ENCODE measurements at places on chromosomes 12 and 14.

- no peak for DNase-seq
These were observed 343.9 kb downstream of the CCER1 start for GRCh38 chr12:90611048-90611447.

DNA sequence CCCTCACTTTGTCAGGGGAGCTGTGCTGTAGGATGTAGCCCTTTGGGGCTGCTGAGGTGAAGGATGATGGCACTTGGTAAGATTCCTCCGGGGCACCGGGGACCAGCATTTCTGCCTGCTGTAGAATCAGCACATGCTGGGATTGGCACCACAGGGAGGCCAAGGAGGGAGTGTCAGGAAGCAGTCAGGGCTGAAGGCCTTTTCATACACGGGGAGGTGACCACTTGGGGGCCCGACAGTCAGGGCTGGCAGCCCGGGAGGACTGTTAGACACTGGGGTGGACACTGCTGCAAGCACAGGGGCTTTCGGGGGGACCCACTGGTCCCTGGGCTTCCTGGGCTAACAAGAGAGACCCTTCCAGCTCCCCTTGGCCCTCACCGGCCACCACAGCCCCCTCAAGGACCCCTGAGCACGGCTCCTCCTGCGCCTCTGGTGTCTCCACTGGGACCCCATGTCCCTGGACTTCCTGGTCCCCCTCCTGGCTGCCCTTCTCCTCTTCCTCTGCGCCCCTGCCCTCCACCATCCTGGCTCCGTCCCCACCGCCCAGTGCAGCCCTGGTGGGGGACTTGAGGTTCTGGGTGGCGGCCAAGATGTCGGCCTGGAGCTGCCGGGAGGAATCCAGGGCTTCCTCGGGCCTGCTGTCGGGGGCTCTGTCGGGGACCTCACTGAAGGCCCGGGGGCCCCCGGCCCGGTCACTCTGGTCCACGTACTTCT is 6.5 kb downstream of the TMEM119 start:
- no peak for DNase-seq

DNA sequence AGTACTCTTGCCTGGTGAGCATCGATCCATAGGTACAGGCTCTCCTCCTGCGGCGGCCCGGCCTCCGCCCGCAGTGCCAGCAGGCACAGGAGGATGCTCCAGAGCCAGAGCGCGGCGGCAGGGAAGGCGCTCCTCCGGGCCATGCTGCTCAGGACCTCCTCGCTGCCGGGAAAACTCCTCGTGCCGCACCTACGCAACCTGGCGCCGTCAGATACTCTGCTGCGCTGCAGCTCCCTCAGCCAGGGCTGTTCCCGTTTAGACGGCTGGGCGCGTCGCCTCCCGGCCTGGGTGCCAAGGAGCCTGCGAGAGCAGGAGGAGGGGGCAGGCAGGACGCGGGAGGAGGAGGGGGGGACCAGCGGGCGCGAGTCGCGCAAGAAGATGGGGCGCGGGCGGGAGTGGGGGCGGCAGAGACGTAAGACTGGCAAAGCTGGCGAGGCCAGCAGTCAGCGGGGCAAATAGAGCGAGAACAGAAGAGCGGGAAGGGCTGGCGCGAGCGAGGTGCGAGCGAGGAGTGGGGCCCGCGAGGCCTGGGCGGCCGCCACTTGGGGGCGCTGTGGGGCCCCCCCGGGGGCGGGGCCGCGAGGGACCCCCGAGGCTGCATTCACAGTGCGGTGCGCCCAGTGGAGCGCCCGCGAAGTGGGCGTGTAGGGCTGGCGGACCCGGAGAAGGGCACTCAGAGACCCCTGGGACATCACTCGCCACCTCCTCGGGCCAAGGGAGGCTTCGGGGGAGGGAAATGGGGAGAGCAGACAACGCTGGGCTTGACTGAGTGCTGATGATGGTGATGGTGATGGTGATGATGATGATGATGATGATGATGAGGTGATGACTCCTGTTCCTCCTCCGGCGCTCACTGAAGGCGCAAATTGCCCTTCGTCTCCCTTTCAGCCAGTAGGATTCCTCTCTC is at the start of gene WIF1:
TSS of gene WIF1 (minus strand) at position 257 of the 907 bp plus-strand sequence. CDS start at position 143, 114 bp downstream.
- peak; percentile 32 for DNase-seq

DNA sequence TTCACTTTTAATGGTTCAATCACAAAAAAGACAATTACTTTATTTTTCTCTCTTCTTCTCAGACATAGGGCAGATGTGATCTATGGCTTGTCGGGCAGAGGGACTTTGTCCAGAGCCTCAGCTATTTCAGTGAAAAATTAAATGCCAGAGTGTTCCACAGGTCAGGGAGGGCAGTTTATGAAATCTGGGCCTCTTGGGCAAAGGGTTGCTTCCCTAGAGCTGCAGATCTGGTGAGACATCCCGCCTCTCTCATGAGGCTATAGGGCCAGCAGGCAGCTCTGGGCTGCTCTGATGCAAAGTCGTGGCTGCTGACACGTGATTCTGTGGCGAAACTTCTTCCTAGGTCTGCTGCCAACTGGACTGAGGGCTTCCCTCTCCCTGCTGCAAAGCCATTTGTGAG is 6.0 kb downstream of the CLMN start:
- DNase-seq, result no peak

- no peak for DNase-seq
These were observed 39.8 kb upstream of the DIO3 start for GRCh38 chr14:101521473-101521915.

DNA sequence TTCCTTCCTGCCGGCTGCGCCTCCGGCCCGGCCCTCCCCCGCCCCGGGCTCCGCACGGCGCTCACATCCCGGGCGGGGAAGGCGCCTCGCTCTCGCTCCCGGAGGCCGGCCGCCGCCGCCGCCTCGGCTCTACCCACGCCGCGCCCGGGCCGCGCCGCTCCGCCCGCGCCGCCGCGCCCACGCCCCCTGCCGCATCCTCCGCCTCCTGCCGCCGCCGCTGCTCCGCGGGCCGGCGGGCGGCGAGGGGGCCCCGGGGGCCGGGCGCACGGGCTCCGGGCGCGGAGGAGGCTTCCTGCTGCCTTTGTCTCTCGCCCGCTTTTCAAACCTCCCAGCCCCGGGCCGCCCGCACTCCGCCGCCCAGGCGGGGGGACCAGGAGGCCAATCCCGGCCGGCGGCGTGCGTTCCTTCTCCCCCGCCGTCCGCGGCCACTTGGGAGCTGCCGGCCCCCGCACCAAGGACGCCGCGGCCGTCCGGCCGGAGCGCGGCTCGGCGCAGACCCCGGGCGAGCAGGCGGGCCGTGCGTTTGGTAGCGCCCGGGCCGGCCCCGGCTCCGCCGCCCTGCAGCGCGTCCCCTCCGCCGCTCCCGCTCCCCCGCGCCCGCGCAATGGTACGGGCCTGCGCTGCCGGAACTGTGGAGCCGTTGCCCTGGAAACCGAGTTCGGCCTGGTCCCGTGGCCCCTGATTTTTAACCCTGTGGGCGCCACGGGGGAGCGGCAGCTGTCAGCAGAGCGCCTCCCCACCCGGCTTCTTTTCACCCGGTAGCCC is at the start of gene FBXL14:
TSS of gene FBXL14 (minus strand) at position 321 of the 765 bp plus-strand sequence. CDS start 515 bp downstream, outside the sequence.
- peak; percentile 88 for DNase-seq

DNA sequence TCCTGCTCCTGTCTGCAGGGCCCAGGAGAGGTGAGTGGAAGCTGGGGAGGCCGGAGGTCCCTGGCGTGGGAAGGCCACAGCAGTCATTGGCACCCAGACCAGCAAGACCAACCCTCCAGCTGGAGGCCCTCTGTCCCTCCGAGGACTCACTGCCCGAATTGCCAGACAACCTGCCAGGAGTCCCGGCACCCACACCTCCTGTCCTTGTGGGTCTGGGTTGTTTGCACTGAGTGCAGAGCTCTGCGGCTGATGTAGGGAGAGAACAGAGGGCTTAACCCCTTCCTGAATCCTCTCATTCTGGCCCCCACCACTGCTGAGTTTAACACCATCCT is 204.9 kb downstream of the KIF26A start:
- no peak for DNase-seq

- DNase-seq, result no peak
These were observed 178.0 kb downstream of the DACT1 start for GRCh38 chr14:58815794-58816193.

DNA sequence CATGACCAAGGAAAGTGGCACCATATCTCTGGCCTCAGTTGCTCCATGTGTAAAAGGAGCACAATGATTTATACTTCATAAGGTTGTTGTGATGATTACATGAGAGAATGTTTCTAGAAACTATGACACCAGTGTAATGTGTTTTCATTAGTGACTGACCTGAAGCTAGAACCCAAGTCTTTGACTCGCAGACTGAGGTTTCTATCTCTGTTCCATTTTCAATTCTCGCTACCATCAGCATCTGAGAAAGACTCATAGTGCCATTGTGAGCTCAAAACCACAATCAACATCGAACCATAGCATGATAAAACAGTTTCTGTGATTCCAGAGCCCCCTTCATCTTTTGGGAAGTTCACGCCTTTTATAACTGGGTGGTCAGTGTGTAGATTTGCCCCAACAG is 53.8 kb downstream of the STAB2 start:
- no peak for DNase-seq

- no peak for DNase-seq
These were observed 70.0 kb upstream of the BMP4 start for GRCh38 chr14:54026671-54027070.

- no peak for DNase-seq
These were observed 20.1 kb downstream of the TMEM63C start for GRCh38 chr14:77201696-77202095.

DNA sequence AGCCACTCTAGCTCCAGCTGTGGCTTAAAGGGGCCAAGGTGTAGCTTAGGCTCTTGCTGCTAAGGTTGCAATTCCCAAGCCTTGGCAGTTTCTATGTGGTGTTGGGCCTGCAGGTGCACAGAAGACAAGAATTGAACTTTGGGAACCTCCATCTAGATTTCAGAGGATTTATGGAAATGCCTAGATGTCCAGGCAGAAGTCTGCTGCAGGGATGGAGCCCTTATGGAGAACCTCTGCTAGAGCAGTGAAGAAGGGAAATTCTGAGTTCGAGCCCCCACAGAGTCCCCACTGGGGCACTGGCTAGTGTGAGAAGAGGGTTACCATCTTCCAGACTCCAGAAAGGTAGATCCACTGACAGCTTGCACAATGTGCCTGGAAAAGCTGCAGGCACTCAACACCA is 694.7 kb downstream of the SLC16A7 start:
- DNase-seq, result no peak

DNA sequence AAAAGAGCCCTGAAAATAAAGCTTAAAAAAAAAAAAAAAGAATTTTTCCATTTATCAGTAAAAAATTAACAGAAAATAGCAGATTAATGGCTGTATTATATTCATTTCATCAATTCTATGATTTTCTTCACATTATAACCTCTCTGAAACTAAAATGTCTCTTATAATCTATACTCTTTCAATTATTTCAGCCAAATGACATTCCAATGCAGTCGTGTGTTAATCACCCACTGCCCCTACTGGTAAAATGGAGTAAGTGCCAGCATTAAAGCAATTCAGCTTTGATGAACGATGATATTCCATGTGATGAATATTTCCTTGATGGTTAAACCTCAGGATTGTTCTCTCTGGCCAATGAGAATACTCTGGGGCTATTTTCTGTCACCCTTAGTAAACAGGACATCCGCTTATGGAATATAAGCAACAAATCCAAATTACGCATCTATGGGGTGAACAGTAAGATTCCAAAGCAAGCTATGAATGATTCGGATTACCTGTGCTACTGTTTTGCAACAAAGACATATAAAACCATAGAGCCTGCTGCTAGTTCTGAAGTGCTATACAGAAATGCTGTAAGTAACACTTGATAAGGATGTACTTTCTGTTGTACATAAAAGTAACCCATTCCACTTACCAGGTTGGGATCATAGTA is 20.3 kb upstream of the SYCP3 start:
- no peak for DNase-seq

DNA sequence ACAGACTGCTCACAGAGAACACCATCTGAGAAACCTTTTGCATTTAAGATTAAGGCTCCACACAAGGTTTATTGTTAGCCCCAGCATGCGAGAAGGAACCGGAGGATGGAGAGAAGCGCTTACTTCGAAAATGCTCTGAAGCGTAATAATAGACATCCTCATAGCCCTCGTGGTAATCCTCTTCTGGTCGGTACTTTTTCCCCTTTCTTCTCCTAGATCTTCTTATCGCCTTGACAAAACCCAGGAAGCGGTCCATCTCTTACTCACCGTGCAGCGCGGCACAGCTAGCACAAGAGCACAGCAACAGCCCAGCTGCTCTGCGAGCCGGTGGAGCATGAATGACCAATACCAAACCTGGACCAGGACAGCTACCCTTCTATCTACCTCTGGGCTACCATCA is 125.1 kb upstream of the GRIP1 start:
- no peak for DNase-seq

GRCh38 chr12:82838131-82838551 is 151.4 kb downstream of the TMTC2 start:
- DNase-seq, result no peak

- no peak for DNase-seq
These were observed 970.4 kb upstream of the TMEM132C start for GRCh38 chr12:127296591-127296990.

- DNase-seq, result peak; percentile 41
These were observed 264.3 kb upstream of the FOXN3 start for GRCh38 chr14:89681086-89682018.

DNA sequence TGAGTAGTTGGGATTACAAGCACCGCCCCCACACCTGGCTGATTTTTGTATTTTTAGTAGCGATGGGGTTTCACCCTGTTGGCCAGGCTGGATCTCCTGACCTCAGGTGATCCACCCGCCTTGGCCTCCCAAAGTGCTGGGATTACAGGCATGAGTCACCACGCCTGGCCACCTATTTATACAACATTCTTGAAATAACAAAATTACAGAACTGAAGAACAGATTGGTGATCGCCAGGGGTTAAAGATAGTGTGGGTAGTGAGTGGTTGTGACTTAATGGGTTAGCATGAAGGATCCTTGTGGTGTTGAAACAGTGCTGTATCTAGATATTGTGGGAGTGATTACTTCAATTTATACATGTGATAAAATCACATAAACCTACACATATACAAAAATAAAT is 7.4 kb downstream of the GLIPR1L1 start:
- no peak for DNase-seq

- DNase-seq, result no peak
These were observed 416.8 kb downstream of the LRFN5 start for GRCh38 chr14:42023452-42023851.

GRCh38 chr12:79848339-79848738 is 86.6 kb downstream of the PPP1R12A start:
- no peak for DNase-seq

- no peak for DNase-seq
These were observed 85.9 kb upstream of the PDE3A start for GRCh38 chr12:20282401-20282800.

DNA sequence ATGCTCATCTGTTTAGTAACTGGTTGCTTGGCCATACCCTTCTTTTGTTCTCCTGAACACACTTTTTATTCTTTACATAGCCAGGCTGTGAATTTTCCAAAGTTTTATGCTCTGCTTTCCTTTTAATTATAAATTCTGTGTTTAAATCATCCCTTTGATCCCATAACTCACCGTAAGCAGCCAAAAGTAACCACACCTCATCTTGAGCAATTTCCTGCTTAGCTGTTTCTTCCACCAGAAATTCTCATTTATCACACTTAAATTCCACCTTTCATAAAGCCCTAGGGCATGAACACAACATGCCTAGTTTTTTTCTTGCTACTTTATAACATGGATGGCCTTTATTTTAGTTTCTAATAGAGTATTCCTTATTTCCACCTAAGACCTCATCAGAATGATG is 510.7 kb downstream of the C12orf50 start:
- DNase-seq, result no peak

GRCh38 chr14:20377171-20377570 is 33.7 kb downstream of the PARP2 start:
- DNase-seq, result no peak
